Fibroblast of mammary gland (primary cell): ENCODE measurements at places on chromosomes 16 and 17.

DNA sequence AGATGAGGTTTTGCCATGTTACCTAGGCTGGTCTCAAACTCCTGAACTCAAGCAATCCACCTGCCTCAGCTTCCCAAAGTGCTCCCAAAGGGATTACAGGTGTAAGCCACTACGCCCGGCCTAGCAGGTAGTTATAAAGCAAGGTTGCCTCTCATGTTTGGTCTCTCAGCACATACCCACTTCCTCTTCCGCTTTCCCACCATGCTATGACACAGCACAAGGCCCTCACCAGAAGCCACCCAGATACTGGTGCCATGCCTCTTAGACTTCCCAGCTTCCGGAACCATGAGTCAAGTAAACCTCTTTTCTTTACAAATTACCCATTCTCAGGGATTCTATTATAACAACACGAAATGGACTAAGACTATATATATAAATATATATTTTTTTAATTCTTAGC lies 143.6 kb downstream of the COPRS start:
- no peak for DNase-seq

- DNase-seq, result peak; percentile 61
Observed at GRCh38 chr16:67865318-67865717, 7.5 kb upstream of the EDC4 start.

- no peak for DNase-seq
Observed at GRCh38 chr16:60478810-60479209, 1557.4 kb downstream of the CDH8 start.

DNA sequence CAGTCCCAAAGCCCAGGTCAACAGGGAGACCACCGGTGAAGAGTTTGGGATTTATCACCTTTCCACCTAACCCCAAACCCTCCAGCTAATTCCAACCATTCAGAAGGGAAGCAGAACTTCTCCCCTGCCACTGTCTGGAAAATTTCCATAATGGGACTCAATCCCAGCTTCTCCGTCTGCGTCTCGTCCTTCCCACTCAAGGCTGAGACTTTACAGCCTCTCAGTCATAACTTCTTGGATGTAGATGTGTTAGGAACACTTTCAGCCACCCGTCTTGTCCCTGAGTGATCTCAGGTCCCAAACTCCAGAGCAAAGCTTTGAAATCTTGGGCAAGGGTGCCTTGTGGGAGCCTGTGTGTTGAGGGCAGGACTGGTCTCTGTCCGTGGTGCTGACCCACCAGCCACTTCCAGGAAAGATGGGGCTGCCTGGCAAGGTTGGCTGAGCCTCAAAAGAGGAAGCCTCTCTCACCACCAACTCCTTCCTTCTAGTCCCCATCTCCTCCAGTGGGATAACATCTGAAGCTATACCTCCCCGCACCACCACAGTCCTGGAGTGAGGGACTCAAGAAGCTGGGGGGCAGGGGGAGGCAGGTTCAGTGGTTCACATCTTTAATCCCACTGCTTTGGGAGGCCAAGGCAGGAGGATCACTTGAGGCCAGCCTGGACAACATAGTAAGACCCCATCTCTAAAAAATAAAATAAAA lies 9.3 kb downstream of the GAS2L2 start:
- peak; percentile 29 for DNase-seq
